NCI-H1930 (cell line): ENCODE measurements at places on chromosomes 3 and 15.

- DNase-seq, result no peak
Observed at GRCh38 chr15:39629906-39630305, 49.0 kb downstream of the THBS1 start.

GRCh38 chr3:87375231-87375682 is 98.9 kb upstream of the POU1F1 start:
- no peak for DNase-seq

GRCh38 chr15:79680720-79681119 is 216.1 kb downstream of the MTHFS start:
- no peak for DNase-seq

DNA sequence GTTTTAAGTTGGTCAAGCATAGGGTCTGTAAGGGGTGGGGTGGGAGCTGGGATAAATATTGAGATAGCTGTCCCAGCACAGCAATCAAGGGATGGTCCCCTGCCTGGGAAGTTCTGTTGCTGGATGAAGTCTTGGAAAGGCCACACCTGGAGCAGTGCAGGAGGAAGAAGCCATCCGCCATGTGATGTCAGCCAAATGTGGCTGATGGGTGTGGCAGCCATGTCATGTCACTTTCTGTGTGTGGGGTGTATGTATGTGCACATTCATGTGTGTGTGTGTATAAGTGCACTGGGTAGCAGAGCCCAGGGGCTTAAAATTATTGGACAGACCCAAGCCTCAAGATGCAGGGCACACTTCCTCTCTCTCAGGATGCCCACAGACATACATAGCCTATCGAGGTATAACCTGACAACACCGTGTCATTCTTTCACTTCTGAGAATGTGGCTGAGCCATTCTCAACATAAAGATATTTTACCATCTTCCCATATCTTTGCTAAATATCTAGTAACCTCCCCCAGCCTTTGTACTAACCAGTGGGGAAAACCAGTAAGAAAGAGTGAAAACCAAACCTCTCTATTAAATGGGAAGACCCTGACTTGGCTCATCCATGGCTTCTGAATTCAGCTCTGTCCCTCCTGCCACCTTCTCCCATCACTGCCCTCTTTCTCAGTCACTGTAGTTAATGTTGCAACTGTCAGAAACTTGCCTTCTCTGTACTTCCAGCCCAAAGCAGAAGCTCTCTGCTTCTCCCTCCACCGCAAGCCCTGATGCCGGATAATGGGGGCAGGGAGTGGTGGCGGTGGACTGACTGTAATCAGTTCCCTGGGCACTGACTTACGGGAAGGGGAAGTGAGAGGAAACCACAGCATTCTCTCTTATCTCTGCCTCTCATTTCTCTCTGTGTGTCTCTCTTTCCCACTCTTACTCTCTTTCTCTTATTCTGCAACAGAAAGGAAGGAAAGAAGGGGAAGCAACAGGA is 11.2 kb downstream of the TNFSF10 start:
- no peak for DNase-seq

DNA sequence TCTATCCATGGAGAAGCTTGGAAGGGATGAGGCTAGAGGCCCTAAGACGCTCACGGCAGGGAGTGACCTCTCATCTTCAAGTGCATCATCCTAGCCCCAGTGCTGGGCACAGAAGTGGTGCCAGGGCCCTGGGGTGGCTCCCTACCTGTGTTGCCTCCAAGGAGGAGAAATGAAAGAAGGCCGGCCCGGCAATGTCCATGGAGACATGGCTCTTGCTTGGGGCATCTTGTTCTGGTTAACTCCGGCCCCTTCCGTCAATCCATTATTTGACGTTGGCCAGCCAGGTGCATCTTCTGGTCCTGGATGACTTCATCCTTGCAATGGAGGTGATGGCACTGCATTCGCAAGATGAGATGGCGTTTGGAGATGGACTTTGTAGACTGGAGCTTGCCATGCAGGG is 83.2 kb upstream of the ALDH1L1 start:
- no peak for DNase-seq

DNA sequence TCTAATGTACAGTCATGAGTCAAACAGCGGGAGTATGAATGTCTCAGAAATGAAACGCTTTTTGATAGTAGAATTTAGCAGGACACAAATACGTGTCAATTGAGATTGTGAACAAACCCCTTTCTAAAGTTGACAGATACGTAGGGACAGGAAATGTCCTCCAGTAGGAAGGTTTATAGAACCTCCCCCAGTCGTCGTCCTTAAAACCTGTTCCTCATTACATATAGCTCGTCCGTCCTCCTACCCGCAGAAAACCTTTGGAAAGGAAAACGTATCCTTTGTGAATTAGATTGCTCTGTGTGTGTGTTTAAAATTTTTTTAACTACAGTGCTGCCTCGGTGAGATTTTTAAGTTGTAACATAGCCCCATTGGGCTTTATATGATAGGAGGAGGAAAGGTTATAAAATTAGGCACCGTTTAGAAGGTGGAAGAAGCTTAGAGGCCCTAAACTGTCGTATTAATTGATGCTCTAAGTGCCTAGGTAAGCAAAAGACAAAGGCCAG is 4.1 kb downstream of the UBE2E1 start:
- DNase-seq, result no peak
